ENCODE measurements at places on chromosomes 3 and 15.

DNA sequence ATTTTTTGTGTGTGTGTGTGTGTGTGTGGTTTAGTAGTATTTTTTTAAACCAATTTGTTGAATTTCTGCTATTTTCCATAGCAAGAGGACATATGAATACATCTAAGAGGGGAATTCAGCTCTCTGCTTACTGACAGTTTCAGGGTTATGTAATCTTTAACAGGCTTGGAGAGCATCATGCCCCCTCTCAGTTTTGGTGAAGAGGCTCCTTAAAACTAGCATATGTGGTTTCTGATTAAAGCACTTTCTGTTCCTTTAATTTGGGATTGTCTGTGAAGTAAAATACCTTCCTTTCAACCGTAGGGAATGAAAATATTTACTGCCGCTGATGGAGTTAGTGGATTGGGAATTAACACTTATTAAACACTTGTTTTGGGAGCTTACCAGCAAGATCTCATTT, 19.4 kb upstream of the NFKBIZ start:
- no peak for DNase-seq

- DNase-seq: no peak
Measured at GRCh38 chr3:124207873-124208485, 216.1 kb upstream of the ROPN1 start.

DNA sequence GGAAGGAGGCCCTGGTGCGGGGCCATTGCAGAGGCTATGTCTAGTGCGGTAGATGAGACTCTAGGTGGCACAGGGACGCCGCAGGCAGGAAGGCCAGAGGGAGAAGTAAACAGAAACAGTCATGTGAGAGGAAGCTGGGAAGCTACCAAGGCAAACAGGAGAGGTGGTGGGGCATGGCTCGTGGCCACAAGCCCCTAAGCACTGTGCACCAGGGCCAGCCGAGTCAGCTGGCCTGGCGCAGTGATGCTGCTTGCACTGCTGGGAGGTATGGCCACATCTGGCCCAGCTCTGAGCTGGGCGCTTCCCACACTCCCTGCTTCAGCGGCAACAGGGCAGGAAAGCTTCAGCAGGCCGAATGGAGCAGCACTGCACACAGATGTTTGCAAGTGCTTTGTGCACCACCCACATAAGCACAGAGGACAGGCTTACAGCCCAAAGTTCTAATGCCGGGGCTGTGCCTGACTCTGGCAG, 76.6 kb downstream of the SRGAP3 start:
- DNase-seq: no peak

GRCh38 chr3:107970993-107971580, 119.7 kb downstream of the CD47 start:
- no peak for DNase-seq

- no peak for DNase-seq
Measured at GRCh38 chr15:28085489-28086174, 13.5 kb downstream of the OCA2 start.
